ENCODE measurements at places on chromosomes 2 and 18. TPM values are rescaled to one million over a fixed set of nuclear protein-coding genes. Genes with fewer than 3 reads are reported as not detected.

The ANKRD30BL gene
- total RNA-seq: not detected

The FAP gene
- not detected for total RNA-seq

The CNGA3 gene
- not detected for total RNA-seq

The IL18R1 gene
- total RNA-seq: 1.0 TPM

The FAM237A gene
- total RNA-seq: not detected

The CRACDL gene
- 4.2 TPM for total RNA-seq

The HOXD13 gene
- 0.15 TPM for total RNA-seq

The ALPI gene
- total RNA-seq: not detected

Measured in A549 treated with Hydrocortisone at 1 μM for 4 hours (cell line).